ENCODE measurements at places on chromosomes 11 and 22.
A peak's percentile ranks its signal among the peaks of the same experiment; 100 is the strongest.

DNA sequence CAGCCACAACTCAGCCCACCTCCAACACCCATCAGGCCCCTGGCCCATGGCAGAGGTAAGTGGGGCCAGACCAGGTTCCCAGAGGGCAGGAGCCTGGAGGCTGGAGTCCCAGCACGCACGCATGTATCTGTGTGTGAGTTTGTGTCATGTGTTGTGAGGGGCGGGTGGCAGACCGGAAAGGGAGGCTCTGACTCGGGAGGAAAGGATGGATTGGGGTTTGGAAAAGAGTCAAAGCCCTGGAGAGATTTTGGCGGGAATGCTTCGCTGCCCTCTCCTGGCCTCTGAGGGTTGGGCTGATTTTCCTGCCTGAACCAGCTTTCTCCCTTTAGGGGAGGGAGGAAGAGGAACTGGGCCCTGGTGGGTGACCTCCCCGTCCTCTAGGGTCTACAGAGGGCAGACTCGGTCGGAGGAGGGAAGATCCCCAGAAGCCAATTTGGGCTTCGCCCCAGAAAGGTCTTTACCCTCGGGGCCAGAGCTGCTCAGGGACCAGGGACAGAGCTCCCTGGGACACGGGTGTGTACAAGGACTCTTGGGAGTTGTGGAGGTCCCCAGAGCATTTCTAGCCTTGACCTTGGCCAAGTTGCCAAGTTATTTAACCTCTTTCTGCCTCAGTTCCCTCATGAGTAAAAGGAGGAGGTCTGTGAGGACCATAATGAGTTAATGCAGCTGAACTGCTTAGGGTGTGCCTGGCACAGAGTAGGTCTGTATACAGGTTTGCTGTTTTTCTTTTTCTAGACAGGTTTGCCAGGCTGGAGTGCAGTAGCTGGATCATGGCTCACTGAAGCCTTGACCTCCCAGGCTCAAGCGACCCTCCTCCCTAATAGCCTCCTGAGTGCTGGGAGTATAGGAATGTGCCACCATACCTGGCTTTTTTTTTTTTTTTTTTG lies 6.9 kb downstream of the C11orf68 start:
- DNase-seq = peak; percentile 37

- no peak for DNase-seq
Measured at GRCh38 chr11:126202646-126203359, 8.6 kb downstream of the RPUSD4 start.

- DNase-seq = no peak
Measured at GRCh38 chr11:69545976-69546617, 64.6 kb downstream of the LINC01488 start.

GRCh38 chr11:56705784-56706396 lies 7.0 kb downstream of the OR9G1 start:
- no peak for DNase-seq

GRCh38 chr11:102719620-102720277 lies 5.0 kb downstream of the MMP8 start:
- DNase-seq = no peak

DNA sequence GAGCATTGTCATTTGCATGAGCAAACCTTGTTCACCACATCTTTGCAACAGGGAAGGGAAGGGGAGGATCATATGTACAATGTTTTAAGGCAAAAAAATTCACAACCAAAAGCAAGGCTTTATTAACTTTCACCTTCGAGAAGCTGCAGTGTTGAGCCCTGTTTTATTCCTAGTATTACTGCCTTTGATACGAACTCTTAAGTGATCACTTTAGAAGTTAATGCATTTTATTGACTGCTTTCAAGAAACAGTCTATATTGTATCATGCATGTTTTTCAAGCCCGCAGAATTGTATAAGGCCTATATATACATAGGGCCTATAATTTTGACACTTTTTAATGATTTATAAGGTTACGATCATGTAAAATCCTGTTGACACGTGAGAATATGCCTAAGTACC lies 117.5 kb upstream of the VPREB1 start:
- DNase-seq = no peak

GRCh38 chr11:87754685-87755084 lies 420.6 kb downstream of the RAB38 start:
- no peak for DNase-seq

- no peak for DNase-seq
Measured at GRCh38 chr22:45069925-45070324, 60.1 kb upstream of the PHF21B start.

DNA sequence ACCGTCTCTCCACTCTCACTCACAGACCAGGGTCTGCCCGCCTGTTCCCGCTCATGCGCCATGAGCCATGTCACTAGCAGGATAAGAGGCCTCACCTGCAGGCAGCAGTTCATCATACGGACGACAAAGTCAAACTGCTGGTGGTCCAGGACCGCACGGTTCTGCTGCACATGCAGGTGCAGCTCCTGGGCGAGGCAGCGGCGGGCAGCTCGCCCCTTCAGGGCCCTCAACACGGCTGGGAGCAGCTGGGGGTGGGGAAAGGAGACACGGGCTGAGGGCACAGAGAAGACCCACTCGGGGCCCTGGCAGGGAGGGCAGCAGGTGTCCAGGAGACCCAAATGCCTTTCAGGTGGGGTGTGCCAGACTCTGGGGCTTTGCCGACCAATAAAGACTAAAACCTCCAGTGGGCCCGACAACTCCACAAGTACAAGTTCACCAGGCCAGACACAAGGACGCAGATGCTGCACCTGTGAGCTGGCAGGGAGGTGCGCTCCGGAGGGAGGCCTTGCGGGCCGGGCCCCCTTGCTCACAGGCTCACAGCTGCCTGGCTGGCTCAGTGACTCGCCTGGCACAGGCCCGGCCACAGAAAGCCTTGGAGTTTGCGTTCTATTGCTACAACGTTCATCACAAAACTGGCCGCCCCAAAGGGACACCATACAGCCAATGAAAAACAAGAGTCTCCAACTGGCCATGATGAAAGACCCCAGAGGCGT lies 11.5 kb downstream of the SBF1 start:
- DNase-seq = no peak

- DNase-seq = no peak
Measured at GRCh38 chr22:22940961-22941605, 53.5 kb downstream of the IGLL5 start.

- no peak for DNase-seq
Measured at GRCh38 chr11:19392321-19392720, 151.6 kb upstream of the E2F8 start.
